Activated CD4-positive, CD25-positive, alpha-beta regulatory T cell (primary cell): ENCODE measurements at places on chromosomes 1 and 21.
A peak's percentile ranks its signal among the peaks of the same experiment; 100 is the strongest.

DNA sequence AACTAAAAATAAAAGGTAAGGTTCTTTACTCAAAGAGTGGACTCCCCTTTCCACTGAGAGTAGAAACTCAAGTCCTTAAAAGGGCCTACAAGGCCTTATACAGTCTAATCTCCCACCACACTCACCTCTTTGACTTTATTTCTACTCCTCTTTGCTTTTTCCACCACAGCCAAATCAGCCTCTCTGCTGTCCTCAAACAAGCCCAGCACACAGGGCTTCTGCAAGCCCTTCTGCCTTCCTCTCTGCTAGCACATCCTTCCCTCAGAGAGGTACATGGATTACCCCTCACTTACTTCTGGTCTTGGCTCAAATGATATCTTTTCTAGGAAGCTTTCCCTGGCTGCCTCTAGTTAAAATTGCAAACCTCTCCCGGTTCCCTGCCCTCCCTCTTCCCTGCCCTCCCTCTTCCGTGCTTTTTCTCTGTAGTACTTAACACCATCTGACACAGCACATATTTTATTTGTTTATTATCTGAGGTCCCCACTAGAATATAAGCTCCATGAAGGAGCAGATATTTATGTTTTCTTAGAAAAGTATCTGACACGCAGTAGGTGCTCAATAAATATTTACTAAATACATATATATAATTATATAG, 1.7 kb downstream of the LYST start:
- no peak for DNase-seq

GRCh38 chr1:54604572-54605370, 18.6 kb downstream of the FAM151A start:
- peak; percentile 11 for DNase-seq

DNA sequence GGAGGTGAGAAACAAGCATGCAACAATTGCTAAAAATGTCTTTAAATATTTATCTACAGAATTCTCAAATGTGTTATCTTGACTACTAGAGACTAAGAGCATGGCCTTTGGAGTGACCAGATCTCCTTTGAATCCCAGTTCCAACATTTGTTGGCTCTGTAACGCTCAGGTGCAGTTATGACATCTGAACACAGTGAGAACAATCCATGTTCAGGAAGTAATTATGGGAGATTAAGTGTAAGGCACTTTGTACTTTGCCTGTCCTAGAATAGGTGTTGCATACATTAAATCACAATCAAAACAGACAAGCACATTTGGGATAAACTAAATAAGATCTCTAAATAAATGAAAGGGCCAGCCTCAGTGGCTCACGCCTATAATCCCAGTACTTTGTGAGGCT, 454.5 kb downstream of the SMYD3 start:
- DNase-seq: no peak

DNA sequence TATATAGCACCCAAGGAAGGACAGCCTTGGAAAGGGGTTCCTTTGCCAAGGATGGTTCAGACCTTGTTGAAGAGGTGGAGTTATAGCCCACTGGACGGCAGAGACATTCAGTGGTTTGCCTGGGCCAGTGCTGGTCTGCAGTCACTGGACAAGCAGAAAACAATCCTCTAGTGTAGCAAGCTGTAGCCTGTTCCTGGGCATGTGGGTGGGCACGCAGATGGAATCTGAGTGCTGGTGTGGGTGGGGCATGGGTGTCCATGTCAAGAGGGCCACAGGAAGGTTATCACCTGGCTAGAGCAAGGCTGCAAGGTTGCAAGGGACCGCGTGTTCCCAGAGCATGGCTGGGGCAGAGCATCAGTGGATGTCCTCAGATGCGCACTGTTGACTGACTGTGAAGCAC, 244.7 kb downstream of the PTPRU start:
- no peak for DNase-seq
